ENCODE measurements at places on chromosomes 7 and 10. TPM values are rescaled to one million over a fixed set of nuclear protein-coding genes. Genes with fewer than 3 reads are reported as not detected.

- DNase-seq = no peak
Observed at GRCh38 chr10:48305905-48306264, 592 bp upstream of the MAPK8 start.

DNA sequence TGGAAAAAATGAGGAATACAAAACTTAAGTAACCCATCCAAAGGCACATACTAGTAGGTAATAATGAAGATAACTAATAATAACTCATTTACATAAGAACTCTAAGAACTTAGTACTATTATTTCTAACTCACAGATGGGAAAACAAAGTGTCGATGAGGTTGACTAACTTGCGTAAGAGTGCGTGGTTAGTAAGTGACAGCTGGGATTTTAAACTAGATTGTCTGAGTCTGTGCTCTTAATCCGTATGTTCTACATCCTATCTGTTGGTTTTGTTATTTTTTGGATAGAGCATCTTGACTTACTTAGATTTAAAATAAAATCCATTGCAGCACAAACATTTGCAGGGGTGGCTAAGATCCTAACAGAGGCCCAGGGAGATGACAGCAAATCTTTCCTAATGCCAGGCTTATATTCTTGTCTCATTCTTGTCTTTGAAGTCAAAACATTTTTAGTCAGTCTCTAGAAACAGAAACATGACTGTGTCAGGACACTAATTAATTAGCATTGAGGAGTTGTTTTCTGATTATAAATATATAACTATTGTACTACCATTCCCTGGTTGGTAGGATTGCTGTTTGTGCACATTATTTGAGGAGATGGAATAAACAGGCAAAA lies 11.7 kb downstream of the RPA3 start:
- DNase-seq = no peak

GRCh38 chr7:114929570-114929969 lies 7.7 kb downstream of the MDFIC start:
- no peak for DNase-seq

Gene XRCC2
- total RNA-seq = 2.0 TPM

Gene GPR146
- total RNA-seq = 6.7 TPM
